ENCODE measurements at places on chromosomes 4 and X.
A peak's percentile ranks its signal among the peaks of the same experiment; 100 is the strongest.

DNA sequence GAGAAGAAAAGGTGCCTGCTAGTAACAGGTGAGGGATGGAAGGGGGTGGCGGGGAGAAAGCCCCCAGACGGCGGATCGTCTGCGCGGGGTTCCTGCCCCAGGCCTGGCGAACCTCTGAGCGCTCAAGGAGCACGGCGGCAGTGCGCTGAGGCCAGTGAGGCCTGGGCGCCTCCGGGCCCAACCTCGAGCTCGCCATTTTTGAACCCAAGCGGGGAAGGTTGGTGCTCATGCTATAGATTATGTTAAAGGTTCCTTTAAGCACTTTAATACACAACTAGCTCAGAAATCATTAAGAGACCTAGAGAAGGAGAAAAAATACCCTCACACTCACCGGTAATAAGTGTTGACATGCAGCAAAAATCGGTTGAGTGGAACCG is 7.9 kb downstream of the PITX2 start:
- DNase-seq, result no peak

GRCh38 chr4:123986268-123986798 is 589.7 kb downstream of the SPRY1 start:
- peak; percentile 81 for DNase-seq

- no peak for DNase-seq
Measured at GRCh38 chr4:81736324-81736723, 264.6 kb upstream of the RASGEF1B start.

GRCh38 chr4:158346576-158346975 is 136.3 kb downstream of the TMEM144 start:
- no peak for DNase-seq

DNA sequence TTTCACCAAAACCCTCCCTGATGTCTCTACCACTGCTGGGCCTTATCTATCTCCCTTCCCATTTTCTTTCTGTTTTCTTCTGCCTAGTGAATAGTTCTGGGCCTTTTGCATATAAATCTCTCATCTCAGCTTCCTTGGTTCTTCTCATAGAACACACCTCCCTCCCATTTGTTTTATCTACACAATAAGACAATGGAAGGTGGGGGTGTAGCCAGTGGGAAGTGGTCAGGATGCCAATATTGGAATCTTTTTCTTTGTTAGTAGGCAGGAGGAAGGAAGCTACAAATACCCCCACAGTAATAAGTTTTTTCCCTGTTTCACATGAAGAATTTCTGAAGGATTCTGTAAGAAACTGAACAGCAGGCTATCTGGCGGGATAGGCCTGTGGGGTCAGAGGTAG is 30.9 kb upstream of the RHOH start:
- no peak for DNase-seq

- no peak for DNase-seq
Measured at GRCh38 chr4:27090406-27090805, 229.8 kb downstream of the STIM2 start.

DNA sequence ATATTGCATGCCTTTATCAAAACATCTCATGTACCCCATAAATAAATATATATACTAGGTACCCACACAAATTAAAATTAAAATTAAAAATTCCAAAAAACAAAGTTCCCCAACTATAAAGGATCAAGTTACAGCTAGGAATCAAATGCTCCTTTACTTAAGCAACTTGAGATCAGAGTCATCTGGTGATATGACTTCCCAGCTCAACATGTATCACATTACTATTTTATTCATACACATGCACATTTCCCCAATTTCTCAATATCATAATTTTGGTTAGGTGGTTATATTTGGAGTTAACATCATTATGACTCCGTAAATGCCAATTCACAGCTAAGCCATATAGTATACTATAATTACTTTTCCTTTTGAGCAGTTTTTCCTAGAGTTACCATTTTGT is 60.9 kb downstream of the CLOCK start:
- no peak for DNase-seq

GRCh38 chrX:129686422-129686948 is 31.7 kb upstream of the APLN start:
- no peak for DNase-seq

DNA sequence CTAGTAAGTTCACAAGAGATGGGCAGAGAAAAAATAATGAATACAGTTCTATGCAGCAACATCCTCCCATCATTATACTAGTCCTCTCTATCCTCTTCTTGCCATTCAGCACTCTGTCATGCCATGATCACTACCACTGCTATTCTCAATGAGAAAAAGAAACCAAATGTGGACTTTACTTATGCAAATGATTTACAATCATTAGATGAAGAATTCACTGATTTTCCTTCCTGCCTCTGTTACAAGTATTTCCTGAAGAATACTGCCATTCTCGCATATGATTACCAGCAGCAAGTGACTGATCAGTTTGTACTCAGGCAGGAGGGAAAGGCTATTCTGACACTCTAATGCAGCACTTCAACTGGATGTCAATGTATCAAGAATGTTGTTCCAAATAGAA is 50.3 kb downstream of the WDFY3 start:
- no peak for DNase-seq

DNA sequence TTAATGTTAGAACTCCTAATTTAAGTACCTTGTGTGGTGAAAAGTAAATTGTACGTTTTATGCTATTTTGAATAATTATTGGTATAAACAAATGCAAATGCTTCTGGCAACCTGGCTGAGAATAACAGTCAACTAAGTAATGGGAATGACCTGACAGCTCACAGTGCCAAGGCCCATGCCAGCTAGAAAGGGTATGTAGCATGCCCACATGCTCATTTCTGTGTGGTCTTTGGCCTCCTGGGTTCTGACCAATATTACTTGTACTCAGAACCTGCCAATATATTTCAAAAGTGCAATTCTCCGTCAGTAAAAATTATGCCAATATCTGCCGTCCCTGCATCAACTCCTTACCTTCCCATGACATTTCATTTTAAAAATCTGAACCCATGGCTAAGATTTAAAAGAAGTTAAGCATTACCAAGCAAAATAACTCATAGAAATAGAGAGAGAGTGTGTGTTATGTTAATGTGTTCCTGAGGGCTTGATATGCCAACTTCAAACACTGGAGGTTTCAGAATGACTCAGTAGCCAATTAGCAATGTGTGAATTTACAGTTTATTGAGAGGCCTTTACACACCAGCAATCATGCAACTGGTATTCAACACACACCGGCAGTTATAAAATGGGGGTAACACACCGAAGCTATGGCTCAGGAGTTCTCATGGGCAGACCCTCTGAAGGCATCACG is 820.8 kb downstream of the FSTL5 start:
- DNase-seq, result no peak

DNA sequence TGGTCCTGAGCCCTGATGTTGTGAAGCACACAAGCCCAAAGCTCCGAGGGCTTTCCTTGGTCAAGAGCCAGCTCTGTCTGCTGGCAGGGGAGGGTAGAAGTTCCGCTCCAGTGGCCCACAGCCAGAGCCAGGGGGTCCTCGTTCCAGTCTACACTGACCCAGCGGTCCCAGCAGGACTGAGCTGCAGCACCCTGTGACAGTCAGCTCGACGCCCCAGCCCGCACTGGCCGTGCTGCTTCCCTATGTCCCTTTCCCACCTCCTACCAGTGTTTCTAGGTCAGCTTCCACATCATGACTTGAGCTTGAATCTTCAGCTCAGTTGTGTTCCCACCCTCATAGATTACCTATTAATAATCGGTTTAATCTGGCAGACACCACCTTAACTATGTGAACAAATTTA is 22.5 kb upstream of the DCTD start:
- no peak for DNase-seq

- DNase-seq, result no peak
Measured at GRCh38 chrX:112819813-112820212, 20.8 kb downstream of the AMOT start.

GRCh38 chr4:142091691-142092182 is 455.4 kb downstream of the IL15 start:
- DNase-seq, result peak; percentile 95

DNA sequence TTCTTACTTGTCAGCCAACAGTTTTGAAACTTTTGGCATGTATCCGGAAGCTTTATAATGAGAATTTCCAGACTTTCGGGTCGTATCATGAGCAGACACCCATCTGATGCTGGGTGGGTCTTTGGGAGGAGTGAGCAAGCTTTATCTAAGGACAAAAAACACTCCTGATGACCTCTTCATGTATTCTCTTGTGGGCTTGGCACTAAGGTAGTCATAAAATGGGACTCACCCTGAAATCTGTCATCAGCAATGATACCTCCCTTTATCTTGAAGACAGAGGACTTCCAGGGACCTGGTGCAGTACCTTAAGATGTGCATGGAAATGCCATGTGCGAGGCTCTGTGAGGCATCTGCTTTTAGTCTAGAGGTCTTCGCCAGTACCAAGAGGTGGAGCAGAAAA is 346.3 kb upstream of the PPARGC1A start:
- no peak for DNase-seq
